ENCODE measurements at places on chromosomes 2 and 18.

DNA sequence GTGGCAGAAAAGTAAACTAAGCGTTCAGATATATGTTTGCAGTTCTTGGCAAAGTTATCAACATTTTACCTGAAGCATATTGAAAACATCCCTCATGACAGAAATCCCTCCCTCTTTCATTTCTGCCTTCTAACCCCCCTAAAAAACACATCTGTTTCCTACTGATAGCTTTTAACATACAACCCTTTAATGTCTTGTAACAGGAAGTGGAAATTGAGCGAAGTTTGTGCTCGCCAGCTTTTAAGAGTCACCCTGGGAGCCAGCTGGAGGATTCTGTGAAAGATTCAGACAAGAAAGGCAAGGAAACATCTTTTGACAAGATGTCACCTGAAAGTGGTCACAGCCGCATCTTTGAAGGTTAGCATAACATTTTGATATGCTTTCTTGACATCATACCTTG lies 247.4 kb downstream of the XIRP2 start:
- no peak for DNase-seq

GRCh38 chr18:45365835-45366234 lies 249.4 kb upstream of the SLC14A2 start:
- no peak for DNase-seq

- DNase-seq, result no peak
Observed at GRCh38 chr2:98805412-98806171, 74.7 kb upstream of the MGAT4A start.

DNA sequence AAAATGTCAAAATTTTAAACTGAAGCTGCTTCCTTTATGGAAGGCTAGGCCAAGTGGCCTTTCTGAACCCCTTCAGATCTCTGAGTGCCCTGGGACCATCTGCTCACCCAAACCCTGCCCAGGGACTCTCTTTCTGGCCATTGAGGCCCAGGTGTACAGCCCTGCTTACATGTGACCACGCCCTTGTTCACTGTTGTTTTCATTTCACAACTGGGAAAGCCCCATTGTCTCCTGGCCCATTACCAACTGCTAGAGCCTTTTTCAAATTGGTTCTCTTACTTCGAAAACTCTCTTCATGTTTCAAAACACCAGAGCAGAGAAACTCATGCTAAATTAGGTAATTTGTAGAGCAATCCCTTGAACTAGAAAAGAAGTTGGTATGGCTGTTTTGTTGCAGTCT lies 219.5 kb upstream of the TANK start:
- no peak for DNase-seq

DNA sequence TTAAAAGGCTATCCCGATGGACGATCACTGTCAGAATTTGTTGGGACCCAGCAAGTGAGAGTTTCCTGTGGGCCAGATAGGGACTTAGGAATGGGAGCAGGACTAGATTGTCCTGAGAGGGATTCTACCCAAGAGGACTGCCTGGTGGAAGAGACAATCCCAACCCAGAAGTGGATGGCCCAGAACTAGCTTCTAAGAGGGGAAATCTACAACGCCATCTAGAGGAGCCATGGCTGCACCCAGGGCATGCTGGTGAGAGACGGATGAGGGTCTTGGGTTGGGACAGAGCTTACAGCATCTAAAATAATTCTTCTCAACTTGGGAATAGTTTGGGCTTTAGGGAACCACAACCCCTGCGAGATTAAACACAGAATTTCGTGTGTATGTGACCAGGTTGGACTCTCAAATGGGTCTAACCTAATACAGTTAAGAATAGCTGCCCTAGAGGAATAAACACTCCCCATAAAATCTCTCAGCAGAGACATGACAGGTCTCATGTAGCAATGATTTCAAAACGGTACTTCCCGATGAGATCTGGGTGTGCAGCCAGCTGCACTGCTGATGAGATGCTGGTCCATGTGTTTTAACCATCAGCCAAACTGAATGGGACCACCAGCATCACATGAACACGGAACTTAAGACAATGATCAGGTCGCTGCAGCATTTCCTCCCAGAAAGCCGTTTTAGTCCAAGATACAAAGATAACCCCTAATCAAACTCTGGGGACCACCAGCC lies 50.8 kb downstream of the CCBE1 start:
- no peak for DNase-seq

- no peak for DNase-seq
Observed at GRCh38 chr2:35339211-35339610, 1016.4 kb upstream of the CRIM1 start.

GRCh38 chr18:72201032-72201431 lies 343.1 kb downstream of the CBLN2 start:
- no peak for DNase-seq

Measured in CD8-positive, alpha-beta memory T cell (primary cell).